Vagina (tissue), 2 donors: ENCODE measurements at places on chromosomes 11 and 22. TPM values are rescaled to one million over a fixed set of nuclear protein-coding genes. Genes with fewer than 3 reads are reported as not detected.

- H3K36me3 ChIP-seq: no peaks in the 10 kb centered on the region
- no peak overlapping the region for H3K27ac ChIP-seq
- H3K27me3 ChIP-seq: no peaks in the 10 kb centered on the region
- no peak for DNase-seq
- no peaks in the 10 kb centered on the region for H3K4me1 ChIP-seq
Measured at GRCh38 chr11:122277493-122277892, 161.5 kb upstream of the BLID start.

DNA sequence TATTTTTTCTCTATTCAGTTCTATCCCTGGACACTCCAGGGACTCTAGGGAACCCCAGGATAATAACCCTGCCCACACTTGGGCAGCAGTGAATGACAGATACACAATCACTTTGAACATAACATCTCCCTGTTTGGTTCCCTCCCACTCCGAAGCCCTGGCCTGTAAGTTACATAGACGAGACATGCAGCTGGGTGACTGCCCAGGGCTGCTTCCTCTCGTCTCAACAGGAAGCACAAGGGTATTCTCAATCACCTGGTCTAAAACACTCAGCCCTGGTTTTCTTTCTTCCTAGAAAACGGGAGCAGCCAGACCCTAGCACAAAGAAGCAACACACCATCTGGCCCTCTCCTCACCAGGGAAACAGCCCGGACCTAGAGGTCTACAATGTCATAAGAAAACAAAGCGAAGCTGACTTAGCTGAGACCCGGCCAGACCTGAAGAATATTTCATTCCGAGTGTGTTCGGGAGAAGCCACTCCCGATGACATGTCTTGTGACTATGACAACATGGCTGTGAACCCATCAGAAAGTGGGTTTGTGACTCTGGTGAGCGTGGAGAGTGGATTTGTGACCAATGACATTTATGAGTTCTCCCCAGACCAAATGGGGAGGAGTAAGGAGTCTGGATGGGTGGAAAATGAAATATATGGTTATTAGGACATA is 19.4 kb downstream of the LAYN start:
- no peak for DNase-seq
- H3K4me3 ChIP-seq: no peak overlapping the region
- no peak overlapping the region for H3K27ac ChIP-seq
- H3K27me3 ChIP-seq: no peaks in the 10 kb centered on the region
- H3K36me3 ChIP-seq: no peaks in the 10 kb centered on the region

GRCh38 chr11:7587712-7588111 is 73.9 kb downstream of the PPFIBP2 start:
- DNase-seq: no peak
- no peaks in the 10 kb centered on the region for H3K36me3 ChIP-seq
- no peak overlapping the region for H3K4me3 ChIP-seq
- H3K4me1 ChIP-seq: peaks cover 31% of the 10 kb centered on the region

Gene TUB
- total RNA-seq: 13.5 TPM
